Activated CD8-positive, alpha-beta memory T cell treated with anti-CD3 and anti-CD28 coated beads, Interleukin-2, amount 10 ng/mL, durations not matched to agents 7 days and 5 days (primary cell): ENCODE measurements at places on chromosomes 13 and 19. TPM values are rescaled to one million over a fixed set of nuclear protein-coding genes. Genes with fewer than 3 reads are reported as not detected.
A peak's percentile ranks its signal among the peaks of the same experiment; 100 is the strongest.

DNA sequence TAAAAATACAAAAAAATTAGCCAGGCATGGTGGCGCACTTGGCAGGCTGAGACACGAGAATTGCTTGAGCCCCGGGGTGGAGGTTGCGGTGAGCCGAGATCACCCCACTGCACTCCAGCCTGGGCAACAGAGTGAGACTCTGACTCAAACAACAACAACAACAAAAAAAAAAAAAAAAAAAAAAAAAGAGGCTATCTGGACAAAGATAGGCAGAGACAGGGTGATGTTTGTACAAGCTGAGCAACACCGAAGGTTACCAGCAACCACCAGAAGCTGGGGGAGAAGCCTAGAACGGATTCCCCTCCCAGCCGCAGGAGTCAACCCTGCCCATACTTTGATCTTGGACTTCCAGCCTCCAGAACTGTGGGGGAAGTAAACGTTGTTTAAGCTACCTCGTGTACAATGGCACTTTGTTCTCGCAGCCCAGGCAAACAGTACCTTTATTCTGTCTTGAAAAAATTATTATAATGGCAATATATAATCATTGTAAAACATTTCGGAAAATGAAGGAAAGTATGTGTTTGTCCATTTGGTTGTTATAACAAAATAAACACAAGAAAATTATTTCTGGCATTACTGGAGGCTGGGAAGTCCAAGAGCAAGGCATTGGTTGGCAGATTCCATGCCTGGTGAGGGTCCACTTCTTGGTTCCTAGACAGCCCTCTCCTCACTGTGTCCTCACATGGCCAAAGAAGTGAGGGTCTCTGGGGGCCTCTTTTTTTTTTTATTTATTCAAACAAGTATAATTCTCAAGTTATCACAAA lies 39.8 kb upstream of the LATS2 start:
- no peak for DNase-seq

- peak; percentile 40 for DNase-seq
Measured at GRCh38 chr19:37304190-37304883, 66.6 kb upstream of the ZNF527 start.

GRCh38 chr19:3178377-3178972 lies at the start of gene S1PR4:
S1PR4 (plus strand) TSS chr19:3178769; CDS start chr19:3178793, 24 bp downstream.
- peak; percentile 90 for DNase-seq

DNA sequence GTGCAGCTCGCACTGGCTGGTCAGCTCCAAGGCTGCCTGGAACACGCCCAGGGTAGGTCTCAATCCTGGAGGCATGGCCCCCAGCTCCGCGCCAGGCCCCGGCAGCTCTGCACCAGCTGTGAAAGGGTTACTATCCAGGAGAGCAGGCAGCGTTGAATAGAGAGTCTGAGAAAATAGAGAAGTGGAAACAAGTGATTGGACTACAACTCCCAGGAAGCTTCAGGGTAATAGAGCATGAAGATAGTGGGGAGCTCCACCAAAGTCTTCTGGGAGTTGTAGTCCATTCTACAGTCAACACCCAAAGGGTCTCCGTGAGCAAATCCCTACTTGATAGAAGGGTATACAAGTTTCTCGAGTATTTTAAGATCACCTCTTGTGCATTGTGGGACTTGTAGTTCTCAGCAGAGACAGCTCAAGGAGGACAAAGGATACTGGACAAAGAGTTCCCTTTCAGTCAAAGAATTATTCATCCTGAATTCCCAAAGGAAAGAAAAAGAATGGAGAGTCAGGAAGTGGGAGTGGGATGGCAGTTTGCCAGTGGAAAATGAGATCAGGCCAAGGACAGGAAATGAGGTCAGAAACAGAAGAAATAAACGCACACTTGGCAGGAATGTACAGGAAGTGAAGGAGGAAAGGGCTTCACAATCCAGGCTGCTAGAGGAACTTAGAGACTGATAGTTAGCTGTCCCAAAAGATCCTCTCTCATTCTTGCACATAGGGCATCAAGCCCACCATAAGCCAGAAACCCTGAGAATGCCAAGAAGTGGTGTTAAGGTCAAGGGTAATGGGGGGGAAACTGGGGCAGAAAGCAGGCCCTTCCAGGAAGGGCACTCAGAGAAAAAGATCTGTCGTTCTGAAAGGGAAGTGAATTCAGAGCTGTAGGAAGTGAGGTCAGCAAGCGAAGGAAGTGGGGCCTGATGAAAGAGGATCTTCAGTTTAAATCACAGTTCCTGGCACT lies 5.5 kb upstream of the MAMSTR start:
- DNase-seq, result no peak

GRCh38 chr13:22077205-22077683 lies 406.4 kb downstream of the FGF9 start:
- no peak for DNase-seq

DNA sequence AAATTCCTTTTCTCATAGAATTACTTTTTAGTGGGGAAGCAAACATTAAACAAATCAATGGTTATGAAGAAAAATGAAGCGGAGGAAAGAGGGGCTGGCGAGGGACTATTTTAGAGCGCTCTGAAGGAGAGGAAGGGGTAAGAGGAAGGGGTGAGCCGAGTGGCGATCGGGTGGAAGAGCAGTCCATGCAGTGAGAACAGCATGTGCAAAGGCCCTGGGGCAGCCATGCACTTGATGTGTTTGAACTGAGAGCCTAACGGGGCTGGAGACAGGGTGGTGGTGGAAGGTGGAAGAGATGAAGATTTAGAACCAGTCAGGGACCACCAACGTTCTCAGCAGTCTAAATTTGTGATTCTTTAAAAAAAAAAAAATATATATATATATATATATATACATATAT lies 14.4 kb upstream of the NOP53 start:
- no peak for DNase-seq

DNA sequence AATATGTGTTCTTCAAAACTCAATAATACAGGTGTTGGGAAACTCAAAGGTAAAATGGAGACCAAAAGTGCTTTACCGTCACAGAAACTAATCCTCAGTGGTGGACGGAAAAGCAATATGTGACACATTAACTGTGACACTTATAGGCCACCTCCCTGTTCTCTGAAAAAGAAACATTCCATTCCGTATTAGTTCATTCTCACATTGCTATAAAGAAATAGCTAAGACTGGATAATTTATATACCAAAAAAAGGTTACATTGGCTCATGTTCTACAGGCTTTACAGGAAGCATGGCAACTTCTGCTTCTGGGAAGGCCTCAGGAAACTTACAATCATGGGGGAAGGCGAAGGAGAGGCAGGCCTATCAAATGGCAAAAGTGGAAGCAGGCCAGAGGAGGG lies 435.3 kb upstream of the HTR2A start:
- DNase-seq, result no peak

DNA sequence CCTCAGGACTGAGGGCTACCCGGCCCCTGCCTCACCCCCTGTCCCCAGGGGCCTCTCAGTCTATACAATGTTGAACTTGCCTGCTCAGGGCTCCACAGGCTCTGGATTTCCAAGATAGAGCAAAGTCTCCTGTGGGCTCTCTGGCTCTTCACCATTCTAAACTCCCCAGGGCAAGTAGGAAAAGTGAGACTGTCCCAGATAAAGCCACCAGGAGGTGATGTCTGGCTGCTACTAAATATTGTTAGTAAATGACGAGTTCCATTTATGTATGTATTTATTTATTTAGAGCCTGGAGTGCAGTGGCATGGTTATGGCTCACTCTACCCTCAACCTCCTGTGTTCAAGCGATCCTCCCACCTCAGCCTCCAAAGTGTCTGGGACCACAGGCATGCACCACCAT lies 73.6 kb upstream of the SIAH3 start:
- no peak for DNase-seq

- no peak for DNase-seq
Measured at GRCh38 chr19:27894906-27895754, 1317.8 kb downstream of the UQCRFS1 start.

DNA sequence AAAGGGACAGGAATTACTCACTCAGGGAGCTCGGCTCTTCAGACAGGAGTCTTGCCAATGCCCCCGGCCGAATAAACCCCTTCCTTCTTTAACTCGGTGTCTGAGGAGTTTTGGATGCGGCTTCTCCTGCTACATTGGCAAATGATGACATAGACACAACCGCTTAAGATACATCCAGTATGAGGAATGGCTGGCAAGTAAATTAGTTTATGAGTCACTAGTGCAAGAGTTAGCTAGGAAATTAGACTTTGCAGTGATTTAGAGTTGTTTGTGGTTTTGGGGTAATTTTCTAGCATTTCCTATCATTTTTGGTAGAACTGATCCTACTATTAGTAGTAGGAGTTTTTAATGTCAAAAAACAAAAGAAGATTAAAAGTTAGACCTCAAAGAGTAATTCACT lies 166.2 kb downstream of the SLITRK1 start:
- DNase-seq, result no peak

DNA sequence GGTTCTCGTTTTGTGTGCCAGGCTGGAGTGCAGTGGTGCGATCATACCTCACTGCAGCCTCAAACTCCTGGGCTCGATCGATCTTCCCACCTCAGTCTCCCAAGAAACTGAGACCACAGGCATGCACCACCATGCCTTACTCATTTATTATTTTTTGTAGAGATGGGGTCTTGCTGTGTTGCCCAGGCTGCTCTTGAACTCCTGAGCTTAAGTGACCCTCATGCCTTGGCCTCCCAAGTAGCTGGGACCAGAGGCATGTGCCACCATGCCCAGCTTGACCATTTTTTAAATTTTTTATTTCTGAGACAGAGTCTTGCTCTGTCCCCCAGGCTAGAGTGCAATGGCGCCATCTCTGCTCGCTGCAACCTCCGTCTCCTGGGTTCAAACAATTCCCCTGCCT lies 10.2 kb upstream of the GNA11 start:
- DNase-seq, result no peak

DNA sequence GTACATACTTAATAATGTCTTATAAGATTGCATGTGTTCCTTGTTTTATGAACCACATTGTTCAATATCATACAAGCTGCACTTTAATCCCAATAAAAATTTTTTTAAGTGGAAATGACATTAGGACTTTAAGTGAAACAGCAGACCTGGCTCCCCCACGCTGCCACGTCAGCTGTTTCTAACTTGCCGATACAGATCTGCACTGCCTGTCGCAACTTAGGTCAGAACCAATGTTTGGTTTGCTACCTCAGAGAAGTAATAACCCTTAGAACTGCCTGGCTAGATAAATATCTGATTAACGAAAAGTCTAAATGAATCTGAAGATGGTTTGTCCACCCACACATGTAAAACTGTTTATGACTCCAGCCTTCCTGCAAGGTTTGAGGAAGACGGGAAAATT lies 327.5 kb upstream of the DACH1 start:
- DNase-seq, result no peak

GRCh38 chr19:3184847-3185460 lies 776 bp upstream of the NCLN start:
- peak; percentile 89 for DNase-seq

- no peak for DNase-seq
Measured at GRCh38 chr13:93862259-93862658, 617.2 kb downstream of the DCT start.

- no peak for DNase-seq
Measured at GRCh38 chr13:109728791-109729731, 57.3 kb downstream of the IRS2 start.

DNA sequence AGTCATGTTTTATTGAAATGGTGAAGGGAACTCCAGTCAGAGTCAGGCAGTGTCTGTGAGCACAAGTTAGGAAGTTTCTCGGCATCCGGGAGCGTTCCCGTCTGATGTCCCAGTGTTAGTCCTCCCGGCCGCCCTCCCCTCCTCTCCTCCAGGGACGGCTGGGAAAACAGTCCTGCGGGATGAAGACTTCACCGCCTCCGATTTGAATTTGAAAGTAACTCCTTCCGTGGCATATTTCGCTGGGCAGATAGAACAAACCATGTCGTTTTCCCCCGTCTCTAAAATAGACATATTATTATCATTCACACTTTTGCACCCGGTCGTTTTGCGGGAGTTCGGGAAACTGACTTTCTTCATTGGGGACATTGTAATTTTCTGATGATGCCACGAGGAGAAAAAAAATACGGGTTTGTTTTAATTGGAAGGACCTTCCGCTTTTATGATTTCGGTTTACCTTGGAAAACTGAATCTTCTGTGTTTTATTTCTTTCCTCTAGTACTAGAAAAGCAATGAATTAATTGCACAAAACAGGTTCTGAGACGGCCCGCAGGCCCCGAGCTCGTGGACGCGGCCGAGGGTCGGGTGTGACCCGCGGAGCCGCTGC lies 76.6 kb downstream of the ZIC5 start:
- DNase-seq, result no peak

DNA sequence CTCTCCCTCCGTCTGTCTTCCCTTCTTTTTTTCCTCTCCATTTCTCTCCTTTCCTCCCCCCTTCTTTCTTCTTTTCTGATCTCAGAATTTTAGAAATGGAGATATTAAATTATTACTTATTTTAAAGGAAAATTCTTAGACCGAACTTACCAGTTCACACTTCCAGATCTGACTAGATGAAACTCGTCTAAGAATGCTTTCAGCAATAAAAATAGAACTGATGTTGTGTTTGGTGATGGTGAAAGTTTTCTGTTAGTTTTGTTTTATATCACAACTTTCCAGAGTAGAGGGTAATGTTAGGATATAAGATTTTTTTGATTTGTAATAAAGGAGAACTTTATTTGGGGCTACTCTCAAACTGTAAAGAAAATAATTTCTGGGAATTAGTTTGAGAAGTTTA lies 29.9 kb downstream of the UCHL3 start:
- DNase-seq, result no peak

GRCh38 chr19:4206818-4207484 lies 22.4 kb upstream of the EBI3 start:
- no peak for DNase-seq

- no peak for DNase-seq
Measured at GRCh38 chr19:1469255-1470054, 9.6 kb downstream of the C19orf25 start.

GRCh38 chr19:54162241-54162805 lies 2.8 kb upstream of the LENG1 start:
- peak; percentile 87 for DNase-seq

DNA sequence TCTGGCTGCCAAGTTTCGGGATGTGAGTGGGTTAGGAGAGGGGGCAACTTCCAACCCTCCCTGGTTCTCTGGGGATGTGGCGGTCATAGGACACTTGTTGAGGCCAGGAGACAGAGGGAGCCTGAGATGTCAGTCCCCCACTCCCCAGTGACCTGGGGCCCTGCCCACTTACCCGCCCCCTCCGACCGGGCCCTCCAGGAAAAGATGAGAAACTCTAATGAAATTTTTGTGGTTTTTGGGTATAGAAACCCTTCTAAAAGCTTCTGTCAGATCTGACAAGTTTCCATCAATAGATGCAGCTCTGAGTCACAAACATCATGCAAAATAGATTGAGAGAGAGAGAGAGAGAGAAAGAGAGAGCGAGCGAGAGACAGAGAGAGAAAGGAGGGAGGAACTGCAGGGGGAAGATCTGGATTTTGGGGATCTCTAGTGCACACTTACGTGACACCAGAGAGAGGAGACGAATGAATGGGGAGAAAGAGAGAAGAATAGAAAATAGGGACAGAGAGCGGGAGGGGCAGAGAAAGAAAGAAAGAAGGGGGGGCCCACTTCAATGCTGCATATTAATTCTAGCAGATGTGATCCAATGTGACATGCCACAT lies 94.0 kb downstream of the PTPRS start:
- DNase-seq, result no peak

GRCh38 chr13:99418103-99418842 lies 83.0 kb upstream of the TM9SF2 start:
- no peak for DNase-seq

KLK15 gene
- total RNA-seq, result not detected

PCDH8 gene
- not detected for total RNA-seq

CTXN1 gene
- 0.23 TPM for total RNA-seq

PTPRH gene
- total RNA-seq, result not detected

ADPRHL1 gene
- 0.96 TPM for total RNA-seq

ACER1 gene
- total RNA-seq, result 0.26 TPM

DLEU7 gene
- total RNA-seq, result not detected

STARD13 gene
- 1.5 TPM for total RNA-seq

ZNF865 gene
- total RNA-seq, result 14.4 TPM

RFX1 gene
- total RNA-seq, result 17.8 TPM

KASH5 gene
- total RNA-seq, result not detected

ATXN8OS gene
- total RNA-seq, result not detected

PEAK3 gene
- 0.54 TPM for total RNA-seq
